Activated CD8-positive, alpha-beta memory T cell treated with anti-CD3 and anti-CD28 coated beads for 24 hours (primary cell): ENCODE measurements at places on chromosomes 12 and 14.
A peak's percentile ranks its signal among the peaks of the same experiment; 100 is the strongest.

DNA sequence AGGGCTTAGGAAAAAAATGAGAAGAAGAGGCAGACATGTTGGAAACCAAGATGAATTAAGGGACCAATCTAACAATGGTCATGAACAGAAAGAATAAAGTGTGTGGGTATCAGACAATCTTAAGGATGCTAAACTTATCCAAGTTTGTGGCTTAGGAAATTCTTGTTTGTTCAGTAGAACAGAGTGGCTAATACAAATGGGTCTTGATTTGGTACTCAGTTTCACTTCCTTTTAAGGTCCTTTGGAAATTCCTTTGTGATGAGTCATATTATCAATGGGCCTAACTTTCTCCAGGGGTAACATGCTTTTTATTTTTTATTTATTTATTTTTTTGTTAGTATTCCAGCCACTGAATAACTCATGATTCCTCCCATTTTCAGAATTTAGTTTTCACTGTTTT is 1154.7 kb upstream of the FLRT2 start:
- no peak for DNase-seq

DNA sequence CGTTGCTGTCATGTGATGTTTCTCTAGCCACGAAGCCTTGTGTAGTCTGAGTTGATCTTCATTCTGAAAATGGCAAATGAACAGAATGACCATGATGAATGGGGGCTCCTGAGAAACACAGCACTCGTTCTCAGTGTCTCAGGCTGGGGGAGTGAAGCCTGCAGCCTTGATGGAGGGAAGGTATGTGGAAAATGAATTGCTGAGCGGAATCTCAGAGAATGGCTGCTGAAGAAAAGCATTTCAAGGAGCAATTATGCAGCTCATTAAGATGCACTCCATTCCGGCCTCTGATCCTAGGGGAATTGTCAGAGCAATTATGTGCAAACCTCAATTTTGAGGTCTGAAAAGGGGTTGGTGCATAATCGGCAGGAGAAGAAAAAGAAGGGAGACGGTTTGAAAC is 167.1 kb downstream of the CHST11 start:
- no peak for DNase-seq

- DNase-seq, result no peak
Measured at GRCh38 chr12:66144791-66145754, 14.5 kb upstream of the LLPH start.

- DNase-seq, result no peak
Measured at GRCh38 chr12:93990832-93991803, 157.3 kb upstream of the PLXNC1 start.

DNA sequence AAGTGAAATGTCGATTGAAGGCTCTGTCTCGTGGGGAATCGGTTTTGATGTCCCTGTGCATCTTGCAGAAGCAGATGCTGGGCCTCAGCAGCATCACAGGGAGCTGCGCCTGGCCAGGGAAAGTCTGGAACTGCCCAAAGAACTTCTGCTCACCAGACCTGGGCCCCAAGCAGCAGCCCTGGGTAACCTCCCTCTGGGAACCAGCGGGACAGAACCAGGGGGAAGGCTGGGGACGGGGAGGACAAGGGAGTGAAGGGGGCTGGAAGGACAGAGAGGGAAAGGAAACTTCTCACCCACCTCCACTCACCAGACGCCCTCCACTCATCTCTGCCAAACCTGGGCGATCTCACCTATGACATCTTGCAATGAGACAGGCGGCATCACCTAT is 26.8 kb upstream of the C14orf180 start:
- DNase-seq, result no peak

- no peak for DNase-seq
Measured at GRCh38 chr12:10708862-10709261, 14.3 kb downstream of the YBX3 start.

DNA sequence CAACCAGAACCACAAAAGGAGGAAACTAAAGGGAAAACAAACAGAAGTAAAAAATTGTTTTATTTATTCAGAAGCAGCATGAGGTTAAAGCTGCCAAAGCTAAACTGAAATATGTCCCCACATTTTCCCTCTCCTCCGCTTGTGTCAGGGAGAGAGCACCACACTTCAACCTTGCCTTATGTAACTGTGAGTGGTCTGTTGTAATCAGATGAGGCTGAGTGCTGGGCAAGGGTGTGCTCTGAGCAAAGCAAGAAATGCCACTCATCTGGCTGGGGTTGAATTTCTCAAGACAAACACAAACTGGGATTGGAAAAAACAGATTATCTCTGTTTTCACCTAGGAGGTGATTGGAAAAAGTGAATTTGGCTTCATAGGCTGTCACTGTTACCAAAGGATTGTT is 12.2 kb downstream of the CAPZA3 start:
- DNase-seq, result no peak

DNA sequence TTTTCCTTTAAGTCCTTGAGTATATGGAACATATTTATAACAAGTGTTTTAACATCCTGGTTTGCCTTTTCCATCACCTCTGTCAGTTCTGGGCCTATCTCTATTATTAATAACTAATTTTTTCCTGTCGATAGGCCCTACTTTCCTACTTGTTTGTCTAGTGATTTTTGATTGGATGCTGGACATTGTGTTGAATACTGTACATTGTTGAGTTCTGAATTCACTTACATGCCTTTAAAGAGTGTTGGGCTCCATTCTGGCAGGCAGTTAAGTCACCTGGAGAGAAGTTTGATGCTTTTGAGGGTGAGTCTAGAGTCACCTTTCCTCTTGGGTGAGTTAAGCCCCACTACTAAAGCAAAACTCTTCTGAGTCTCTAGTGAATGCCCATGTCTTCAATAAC is 77.5 kb upstream of the C14orf180 start:
- DNase-seq, result no peak

GRCh38 chr14:74917178-74917543 is 5.9 kb downstream of the RPS6KL1 start:
- no peak for DNase-seq

DNA sequence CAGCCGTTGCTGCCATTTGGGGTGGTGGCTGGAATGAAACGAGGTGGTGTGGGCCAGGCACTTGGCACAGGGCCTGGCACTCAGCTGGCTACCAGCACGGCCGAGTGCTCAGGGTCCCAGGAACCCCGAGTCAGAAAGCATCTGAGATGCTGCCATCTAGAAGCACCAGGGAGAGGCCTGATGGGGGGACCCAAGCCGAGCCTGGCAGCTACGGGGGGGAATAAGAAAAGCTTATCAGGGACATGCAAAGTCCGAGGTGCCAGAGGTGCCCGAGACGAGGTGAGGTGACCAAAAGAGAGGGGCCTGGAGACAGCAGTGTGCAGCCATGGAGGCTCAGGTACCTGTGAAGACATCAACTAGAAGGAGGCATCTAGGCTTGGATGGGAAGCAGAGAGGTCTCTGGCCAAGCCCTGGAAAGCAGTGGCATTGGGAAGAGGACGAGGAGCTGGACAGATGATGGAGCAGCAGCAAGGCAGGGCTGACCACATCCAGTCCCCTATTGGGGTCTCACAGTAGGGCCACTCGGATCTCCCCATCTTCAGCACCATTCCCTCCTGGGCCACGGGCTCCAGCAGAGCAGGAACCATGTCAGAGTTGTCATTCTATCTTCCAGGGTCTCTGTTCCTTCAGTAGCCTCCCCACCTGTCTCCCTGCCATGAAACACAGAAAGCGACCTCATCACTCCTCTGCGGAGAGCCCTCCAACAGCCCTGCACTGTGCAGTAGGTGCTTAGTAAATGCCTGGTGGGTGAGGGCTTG is 59.3 kb upstream of the DIO3 start:
- DNase-seq, result no peak

DNA sequence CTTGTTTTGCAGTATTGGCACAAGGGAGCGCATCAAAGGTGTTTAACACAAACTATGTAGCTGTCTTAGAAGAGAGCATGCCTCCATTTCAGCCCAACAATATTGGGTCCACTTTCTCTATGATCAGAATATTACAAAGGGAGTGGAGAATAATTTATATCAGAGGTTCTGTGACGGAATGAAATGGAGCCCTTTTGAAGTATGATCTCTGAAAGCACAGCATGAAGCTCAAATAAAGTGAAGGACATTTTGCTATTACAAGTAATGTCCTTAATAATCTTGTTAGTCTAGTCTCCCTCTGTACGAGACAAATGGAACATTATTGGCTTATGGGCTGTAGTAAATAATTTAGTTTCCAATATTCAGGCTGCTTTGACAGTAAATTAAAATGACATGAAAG is 302.7 kb downstream of the NPAS3 start:
- DNase-seq, result no peak

GRCh38 chr12:125683748-125684381 is 618.6 kb downstream of the AACS start:
- peak; percentile 57 for DNase-seq

DNA sequence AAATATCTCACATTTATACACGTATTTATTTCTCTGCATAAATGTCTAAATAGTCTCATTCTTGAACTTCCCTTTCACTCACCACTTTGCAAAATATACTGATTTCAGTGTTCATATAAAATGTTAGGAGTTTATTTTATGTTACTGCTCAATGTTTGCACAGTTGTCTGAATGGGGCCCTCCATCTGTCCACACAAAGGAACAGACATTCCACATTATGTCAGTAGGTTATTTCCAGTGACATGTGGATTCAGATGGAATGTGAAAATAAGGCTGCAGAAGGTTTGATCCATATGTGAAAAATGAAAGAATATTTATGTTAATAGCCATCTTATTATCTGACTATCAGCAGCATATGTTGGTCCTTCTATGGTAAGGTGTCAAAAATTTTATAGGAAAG is 994.4 kb upstream of the SEL1L start:
- no peak for DNase-seq

DNA sequence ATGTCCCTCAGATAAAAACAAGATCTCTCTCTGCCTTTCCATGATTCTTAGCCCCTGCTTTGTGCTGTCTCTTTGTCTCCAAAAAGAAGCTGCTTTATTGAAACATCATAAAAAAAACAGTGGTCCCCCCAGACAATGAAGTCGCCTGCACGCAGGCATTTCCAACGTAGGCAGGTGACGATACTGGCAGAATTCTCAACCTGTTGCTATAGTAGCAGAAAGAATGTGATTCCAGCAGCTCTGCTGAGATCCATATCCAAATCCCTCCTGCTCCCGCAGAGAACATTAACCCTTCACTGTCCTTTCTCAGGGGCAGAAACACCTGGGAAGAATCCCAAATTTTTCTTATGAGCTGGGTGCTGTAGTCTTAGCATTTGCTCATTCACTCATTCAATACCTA is 84.8 kb downstream of the STON2 start:
- DNase-seq, result no peak

DNA sequence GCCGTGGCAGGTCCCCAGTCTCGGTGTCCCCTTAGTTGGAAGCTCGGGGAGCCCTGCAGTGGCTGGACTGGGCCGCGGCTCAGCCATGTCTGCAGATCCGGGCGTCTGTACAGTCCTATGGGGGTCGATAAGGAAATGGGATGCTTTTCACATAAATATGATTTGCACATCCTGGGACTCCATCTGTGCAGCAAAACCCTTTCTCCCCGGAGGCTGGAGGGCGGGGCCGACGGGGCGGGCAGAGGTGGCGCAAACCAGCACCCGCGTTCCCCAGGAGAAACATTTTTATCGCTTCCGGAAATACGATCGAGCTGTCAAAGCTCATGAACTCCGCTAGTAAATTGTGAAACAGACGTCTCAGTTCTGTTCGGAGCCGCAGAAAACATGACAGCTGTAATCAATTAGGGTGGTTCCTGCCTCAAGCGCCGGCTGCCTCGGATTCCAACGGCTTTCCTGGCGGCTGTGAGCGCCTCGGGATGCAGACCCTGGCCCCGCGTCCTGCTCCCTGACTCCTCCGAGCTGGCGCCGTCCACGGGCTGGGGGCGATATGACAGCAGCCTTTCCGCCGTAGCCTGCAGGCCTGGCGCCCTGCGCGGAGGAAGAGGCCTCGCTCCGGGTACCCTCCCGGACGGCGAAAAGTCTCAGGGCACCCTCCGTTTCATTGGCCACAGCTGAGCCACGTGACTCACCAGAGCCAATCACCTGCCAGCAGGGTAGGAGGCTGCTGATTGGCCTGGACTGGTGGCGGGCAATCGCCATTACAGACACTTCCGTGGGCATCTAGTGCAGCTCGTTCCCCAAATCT is 23.0 kb downstream of the DIO3 start:
- no peak for DNase-seq

DNA sequence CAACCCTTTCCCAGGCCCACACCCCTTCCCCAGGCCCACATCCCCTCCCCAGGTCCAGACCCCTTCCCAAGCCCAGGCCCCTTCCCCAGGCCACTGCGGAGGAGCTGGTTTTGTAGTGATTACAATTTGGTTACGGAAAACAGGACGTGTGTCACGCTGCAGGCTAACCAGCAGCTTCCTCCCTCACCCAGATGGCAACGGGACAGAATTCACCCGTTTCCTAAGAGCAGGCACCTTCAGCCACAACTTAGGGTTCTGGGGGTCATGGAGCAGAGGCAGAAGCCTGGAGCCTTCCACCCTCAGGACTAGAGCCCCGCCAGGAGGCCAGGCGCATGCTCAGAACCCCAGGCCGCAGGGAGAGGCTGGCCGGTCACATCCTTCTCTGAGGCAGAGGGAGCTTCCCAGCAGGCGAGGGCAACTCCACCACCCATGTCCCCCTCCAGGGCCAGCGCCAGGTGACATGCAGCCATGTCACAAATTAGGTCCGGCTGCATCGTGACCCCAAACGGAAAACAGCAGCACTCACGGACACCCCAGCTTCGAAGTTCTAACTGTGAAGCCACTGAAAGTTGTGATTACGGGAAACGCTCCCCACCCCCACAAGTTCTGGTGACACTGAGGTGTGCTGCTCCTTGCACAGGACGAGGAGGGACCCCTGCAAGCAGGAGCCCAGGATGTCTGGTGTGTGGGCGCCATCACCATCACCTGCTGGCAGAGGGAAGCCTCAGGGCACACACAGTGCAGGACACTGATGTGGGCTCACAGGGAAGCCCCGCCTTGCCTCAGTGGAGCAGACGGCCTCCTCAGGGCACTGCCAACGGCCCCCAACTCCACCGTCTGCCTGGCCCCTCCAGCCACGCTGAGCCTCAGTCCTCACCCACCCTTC is 7.7 kb downstream of the BRF1 start:
- DNase-seq, result peak; percentile 79

GRCh38 chr14:64147126-64147790 is 146.9 kb downstream of the ESR2 start:
- no peak for DNase-seq

DNA sequence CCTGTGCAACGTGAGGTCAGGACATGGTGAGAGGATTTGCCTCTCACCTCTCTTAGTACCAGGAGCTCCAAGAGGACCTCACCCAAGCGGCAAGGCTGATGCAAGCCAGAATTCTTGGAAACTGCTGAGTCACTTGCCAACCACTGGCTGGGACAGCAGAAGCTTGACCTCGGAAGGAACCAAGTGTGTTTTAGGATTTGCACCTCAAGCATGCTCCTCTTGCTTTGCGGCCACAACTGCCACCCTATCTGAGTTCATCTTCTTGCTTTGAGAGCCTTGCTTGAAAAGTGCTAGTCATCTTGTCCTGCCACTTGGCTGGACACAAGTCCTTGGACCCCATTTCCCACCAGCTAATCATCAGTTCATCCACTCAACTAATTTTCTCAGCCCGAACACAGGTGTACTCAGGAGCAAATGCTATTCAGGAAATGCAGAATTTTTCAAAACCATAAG is 195.8 kb downstream of the SLC25A21 start:
- no peak for DNase-seq

DNA sequence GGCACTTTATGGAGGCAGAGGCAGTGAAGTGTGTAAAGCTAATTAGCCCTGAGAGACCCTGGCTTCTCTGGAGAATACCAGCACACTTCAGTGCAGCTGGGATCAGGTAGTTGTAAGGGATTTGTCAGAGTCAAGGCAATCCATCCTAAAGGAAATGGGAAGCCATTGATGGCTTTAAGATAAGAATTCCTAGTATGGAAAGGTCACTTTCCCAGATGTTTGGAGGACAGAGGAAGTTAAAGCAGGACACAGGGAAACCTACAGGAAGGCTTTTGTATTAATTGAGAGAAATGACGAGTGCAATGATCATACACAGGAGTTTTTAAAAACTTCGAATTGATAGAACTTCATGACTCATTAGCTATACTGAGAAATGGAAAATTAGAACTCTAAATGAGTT is 254.4 kb downstream of the SLC16A7 start:
- no peak for DNase-seq
